ENCODE measurements at places on chromosomes 4 and X. TPM values are rescaled to one million over a fixed set of nuclear protein-coding genes. Genes with fewer than 3 reads are reported as not detected.

- H3K36me3 ChIP-seq, result no peaks in the 10 kb centered on the region
- H3K27ac ChIP-seq, result no peak overlapping the region
- no peaks in the 10 kb centered on the region for H3K4me1 ChIP-seq
- DNase-seq, result no peak
- H3K27me3 ChIP-seq, result no peaks in the 10 kb centered on the region
- H3K4me3 ChIP-seq, result no peak overlapping the region
Observed at GRCh38 chr4:801436-802124, 24.3 kb downstream of the CPLX1 start.

Gene GLRA2
- not detected for total RNA-seq

Gene RS1
- 0.67 TPM for total RNA-seq

DNA sequence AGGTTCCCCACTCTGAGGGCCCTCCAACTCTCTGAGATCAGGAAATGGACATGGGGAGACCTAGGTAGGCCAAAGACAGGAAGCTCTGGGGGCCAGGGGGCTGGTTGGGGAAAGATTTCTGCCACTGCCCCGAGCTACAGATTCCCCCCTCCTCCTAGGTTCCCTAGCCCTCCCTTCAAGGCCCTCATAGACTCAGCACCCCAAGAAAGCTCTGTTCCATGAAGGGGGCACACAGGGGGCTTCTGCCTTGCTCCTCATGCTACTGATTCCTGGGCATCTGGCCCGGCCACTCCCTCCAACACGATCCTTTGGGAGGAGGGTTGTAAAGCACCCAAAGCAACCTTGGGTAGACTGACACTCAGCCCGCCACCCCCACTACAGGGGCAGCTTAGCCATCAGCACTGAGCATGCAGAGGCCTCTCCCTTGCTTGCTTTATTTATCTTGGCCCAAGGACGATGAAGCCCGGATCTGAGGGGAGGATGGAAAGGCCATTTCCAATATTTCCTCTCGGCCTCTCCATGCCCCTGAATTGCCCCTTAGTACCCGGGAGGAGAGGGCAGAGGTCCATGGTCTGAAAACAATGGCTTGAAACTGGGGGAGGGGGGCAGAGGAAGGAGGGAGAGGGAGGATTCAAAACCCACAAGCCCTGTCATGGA is 146.7 kb downstream of the PJA1 start:
- no peak for DNase-seq
- H3K27ac ChIP-seq, result no peak overlapping the region
- H3K4me1 ChIP-seq, result no peaks in the 10 kb centered on the region
- H3K4me3 ChIP-seq, result no peak overlapping the region
- H3K27me3 ChIP-seq, result peaks cover 4% of the 10 kb centered on the region
- no peaks in the 10 kb centered on the region for H3K36me3 ChIP-seq

DNA sequence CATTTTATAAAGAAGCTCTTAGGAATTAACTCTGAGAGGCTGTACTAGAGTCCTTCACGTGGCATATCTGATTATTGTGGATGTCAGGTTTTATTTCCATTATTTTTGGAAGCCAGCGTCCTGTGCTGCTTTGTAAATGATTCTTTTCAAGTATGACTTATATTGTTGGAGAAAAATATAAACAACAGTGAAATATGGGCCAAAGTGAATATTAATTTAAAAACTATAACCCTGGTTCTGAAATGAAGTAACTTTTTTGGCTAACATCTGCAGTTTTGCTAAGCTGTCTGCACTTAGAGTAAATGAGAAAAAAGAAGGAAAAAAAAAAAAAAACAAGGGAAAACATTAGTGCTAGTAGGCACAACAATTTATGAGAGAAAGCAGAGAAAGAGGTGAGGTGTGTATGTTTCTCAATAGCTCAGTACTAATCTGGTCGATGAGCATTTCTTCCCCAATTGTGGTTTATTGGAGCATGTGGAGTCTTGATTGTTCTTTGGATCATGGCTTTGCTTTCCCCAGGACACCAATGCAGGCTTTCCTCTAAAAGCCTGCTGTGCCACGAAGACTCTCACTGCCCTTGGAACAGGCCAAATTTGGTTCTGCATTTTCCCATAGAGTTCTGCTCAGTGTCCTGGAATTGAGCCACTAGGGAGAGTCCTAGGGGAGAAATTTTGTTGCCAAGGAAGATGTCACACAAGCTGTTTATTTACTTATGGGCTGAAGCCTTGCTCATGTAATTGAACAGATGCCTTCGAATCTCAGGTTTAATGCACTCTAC is 273.3 kb downstream of the DKK2 start:
- no peaks in the 10 kb centered on the region for H3K27me3 ChIP-seq
- no peak for DNase-seq
- H3K4me1 ChIP-seq, result no peaks in the 10 kb centered on the region
- no peak overlapping the region for H3K27ac ChIP-seq

GRCh38 chrX:149527705-149528104 is 13.1 kb upstream of the EOLA1 start:
- no peaks in the 10 kb centered on the region for H3K4me1 ChIP-seq
- no peaks in the 10 kb centered on the region for H3K36me3 ChIP-seq
- no peak for DNase-seq
- H3K4me3 ChIP-seq, result no peak overlapping the region
- H3K27me3 ChIP-seq, result no peaks in the 10 kb centered on the region

GRCh38 chrX:110449312-110449711 is 90.7 kb downstream of the RTL9 start:
- H3K27me3 ChIP-seq, result no peaks in the 10 kb centered on the region
- H3K4me1 ChIP-seq, result no peaks in the 10 kb centered on the region
- DNase-seq, result no peak
- H3K27ac ChIP-seq, result no peak overlapping the region
- no peak overlapping the region for H3K4me3 ChIP-seq
- H3K36me3 ChIP-seq, result no peaks in the 10 kb centered on the region

Gene GPR50
- not detected for total RNA-seq

Gene NDST3
- total RNA-seq, result 0.54 TPM

Gene PCSK1N
- 3.8 TPM for total RNA-seq

DNA sequence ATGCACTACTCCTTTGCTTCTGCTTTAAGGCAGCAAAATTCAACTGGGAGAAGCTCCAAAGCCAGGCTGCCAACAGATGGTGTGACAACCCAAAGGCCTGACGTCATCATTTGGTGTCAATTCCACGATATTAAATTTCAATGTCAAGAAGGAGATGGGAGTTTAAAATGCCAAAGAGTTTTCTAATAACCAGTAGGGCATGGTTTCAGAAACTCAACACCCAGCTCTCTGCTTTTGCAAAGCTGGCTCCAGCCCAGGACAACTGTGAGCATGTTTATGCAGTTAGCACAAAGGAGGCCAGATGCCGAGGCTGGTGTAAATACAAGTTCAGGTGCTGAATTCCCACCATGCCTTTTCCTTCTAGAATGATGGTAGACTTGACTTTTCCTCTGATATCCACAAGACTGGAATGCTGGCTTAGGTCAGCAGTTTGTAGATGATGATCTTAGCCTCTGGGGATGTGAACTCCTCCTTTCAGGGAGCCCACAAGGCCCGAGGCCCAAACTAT is 67.3 kb downstream of the AFAP1 start:
- no peaks in the 10 kb centered on the region for H3K36me3 ChIP-seq
- H3K27ac ChIP-seq, result no peak overlapping the region
- H3K4me3 ChIP-seq, result no peak overlapping the region
- H3K4me1 ChIP-seq, result no peaks in the 10 kb centered on the region
- no peaks in the 10 kb centered on the region for H3K27me3 ChIP-seq

DNA sequence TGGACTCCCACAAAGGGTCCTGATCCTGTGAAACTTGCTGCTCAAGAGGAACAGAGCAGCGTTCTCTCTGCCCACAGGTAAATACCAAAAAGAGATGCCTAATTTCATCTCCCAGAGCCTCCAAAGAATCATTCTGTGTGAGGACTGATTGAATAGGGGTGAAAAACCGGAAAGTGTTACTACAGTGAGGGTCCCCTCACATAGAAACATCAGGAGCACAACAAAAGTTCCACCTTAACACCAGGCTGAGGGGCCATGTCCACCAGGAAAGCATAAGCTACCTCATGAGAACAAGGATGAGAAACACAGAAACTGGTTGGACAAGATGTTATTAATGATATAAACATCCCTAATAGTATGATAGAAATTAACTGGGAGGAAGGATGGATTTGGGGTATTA is 140.9 kb downstream of the NWD2 start:
- H3K36me3 ChIP-seq, result no peaks in the 10 kb centered on the region
- no peak overlapping the region for H3K4me3 ChIP-seq
- no peaks in the 10 kb centered on the region for H3K4me1 ChIP-seq
- H3K27me3 ChIP-seq, result no peaks in the 10 kb centered on the region
- DNase-seq, result no peak

DNA sequence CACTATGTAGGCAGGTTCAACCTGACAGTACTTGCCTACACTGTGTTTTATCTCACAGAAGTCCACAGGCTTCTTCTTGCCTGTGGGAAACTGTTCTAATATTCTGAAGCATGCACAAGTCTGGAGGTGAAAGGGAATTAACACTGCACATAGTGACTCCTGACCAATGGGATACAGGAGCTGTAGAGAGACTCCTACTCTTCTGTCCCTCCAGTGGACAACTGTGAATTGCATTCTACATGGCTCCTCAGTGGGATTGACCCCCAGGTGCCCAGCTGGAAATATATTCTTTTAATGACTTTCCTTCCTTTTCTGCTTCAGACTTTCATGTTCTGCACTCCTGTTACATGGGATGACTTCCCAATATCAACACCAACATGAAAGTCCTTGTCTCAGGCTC is 8.2 kb upstream of the YIPF6 start:
- no peak overlapping the region for H3K27ac ChIP-seq
- no peaks in the 10 kb centered on the region for H3K36me3 ChIP-seq
- no peak for DNase-seq
- H3K27me3 ChIP-seq, result no peaks in the 10 kb centered on the region
- H3K4me3 ChIP-seq, result no peak overlapping the region

DNA sequence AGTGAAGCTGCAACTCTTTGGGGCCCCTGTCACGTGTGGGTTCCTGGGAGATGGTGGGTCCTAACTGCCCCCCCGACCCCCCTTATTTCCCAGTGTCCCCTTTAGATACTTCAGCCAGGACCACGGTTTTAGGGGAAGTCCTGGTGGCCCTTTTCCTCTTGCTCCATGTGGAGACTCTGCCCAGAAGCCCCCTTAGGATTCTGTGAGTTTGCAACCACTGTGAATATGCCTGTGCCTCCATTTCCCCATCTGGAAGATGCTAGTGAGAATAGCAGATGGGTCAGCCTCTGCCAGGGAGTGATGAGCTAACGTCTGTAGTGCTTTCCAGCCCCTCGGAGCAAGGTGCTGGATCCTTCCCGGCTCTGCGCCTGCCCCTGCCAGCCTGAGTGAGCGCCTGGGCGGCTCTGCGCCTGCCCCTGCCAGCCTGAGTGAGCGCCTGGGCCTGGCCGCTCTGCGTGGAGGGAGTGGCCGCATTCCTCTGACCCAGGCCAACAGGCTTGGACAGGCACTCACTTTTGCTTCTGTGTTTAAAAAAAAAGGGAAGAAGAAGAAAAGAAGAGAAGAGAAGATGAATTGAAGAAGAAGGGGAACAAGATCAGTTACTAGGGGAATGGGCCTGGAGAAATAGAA is 6.7 kb upstream of the CITED1 start:
- peaks cover 19% of the 10 kb centered on the region for H3K4me1 ChIP-seq
- H3K27ac ChIP-seq, result peak overlapping the region; percentile 31
- H3K36me3 ChIP-seq, result no peaks in the 10 kb centered on the region
- H3K4me3 ChIP-seq, result no peak overlapping the region
- DNase-seq, result peak; percentile 69
- H3K27me3 ChIP-seq, result no peaks in the 10 kb centered on the region

DNA sequence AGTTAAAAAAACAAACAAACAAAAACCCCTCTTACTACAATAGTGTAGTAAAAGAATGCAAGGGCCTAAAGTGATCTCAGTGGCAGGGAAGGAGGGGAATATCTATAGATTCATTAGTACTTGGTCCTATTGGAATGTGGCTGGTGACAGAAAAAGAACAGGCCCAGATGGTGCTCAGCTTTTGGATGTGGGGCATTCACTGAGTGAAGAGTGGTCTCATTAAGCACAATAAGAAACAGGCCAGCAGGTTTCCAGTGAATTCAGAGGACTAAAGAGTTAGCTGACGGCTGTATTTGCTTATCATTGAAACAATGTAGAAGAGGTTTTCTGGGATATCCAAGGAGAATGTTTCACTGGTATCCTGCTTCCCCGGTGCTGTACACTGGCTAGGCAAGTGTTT is 243.8 kb upstream of the HHIP start:
- no peak for DNase-seq
- no peak overlapping the region for H3K27ac ChIP-seq
- no peak overlapping the region for H3K4me3 ChIP-seq
- no peaks in the 10 kb centered on the region for H3K36me3 ChIP-seq

DNA sequence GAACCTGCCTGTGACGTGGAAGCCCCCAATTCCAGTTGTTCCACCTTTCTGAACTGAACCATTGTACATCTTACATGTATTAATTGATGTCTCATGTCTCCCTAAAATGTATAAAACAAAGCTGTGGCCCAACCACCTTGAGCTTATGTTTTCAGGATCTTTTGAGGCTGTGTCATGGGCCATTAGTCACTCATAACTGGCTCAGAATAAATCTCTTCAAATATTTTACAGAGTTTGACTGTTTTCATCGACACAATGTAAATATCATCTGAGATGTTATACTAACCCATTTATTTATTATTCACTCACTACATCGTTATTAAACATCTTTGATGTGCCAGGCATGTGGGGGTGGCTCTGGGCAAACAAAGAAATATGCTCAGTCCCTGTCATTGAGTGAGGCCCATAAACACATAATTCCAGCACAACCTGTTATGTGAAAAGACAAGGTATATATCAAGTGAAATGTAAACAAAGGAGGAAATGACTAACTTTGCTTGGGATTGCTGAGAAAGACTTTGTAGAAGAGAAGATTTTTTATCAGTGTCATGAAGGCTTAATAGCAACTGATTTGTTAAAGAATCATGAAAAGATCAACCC is 34.5 kb upstream of the PPM1K start:
- H3K4me3 ChIP-seq, result no peak overlapping the region
- no peaks in the 10 kb centered on the region for H3K36me3 ChIP-seq
- H3K27me3 ChIP-seq, result no peaks in the 10 kb centered on the region
- peaks cover 10% of the 10 kb centered on the region for H3K4me1 ChIP-seq
- H3K27ac ChIP-seq, result no peak overlapping the region

Gene ENPP6
- not detected for total RNA-seq

DNA sequence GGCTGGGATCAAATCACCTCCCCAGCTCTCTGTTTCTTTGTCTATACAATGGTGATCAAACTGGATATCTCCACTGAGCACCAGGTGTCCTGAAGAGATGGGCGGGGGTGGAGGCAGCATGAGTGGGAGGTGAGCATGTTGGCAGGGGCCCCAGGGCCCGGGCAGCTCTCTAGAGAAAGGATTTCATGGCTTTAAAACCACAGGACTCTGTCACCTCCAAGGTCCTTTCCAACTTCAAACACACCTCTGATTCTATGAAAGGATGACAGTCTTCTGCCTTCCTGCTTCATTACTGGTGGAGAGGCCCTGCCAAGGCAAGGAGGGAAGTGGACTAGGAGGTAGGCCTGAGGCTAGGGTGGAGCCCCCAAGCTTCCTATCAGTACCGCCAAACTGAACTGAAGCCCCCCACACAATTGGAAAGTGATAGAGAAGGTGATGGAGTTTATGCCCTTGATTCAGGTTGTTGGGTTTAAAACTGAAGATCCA is 38.6 kb downstream of the TRIM2 start:
- H3K4me1 ChIP-seq, result peaks cover 11% of the 10 kb centered on the region
- DNase-seq, result no peak
- no peak overlapping the region for H3K4me3 ChIP-seq
- no peaks in the 10 kb centered on the region for H3K36me3 ChIP-seq

Gene SOD3
- 161 TPM for total RNA-seq

Gene MAGEA1
- total RNA-seq, result not detected

GRCh38 chr4:88230969-88231771 is 53.2 kb downstream of the PPM1K start:
- no peaks in the 10 kb centered on the region for H3K36me3 ChIP-seq
- DNase-seq, result no peak
- H3K27ac ChIP-seq, result peak overlapping the region; percentile 54
- no peak overlapping the region for H3K4me3 ChIP-seq
- H3K4me1 ChIP-seq, result no peaks in the 10 kb centered on the region

All from thyroid gland (tissue), 4 donors.